Hepatic stellate cell (primary cell): ENCODE measurements at places on chromosomes 3 and 15.
A peak's percentile ranks its signal among the peaks of the same experiment; 100 is the strongest.

GRCh38 chr3:177574222-177574856, 377.1 kb upstream of the TBL1XR1 start:
- DNase-seq: peak; percentile 22

DNA sequence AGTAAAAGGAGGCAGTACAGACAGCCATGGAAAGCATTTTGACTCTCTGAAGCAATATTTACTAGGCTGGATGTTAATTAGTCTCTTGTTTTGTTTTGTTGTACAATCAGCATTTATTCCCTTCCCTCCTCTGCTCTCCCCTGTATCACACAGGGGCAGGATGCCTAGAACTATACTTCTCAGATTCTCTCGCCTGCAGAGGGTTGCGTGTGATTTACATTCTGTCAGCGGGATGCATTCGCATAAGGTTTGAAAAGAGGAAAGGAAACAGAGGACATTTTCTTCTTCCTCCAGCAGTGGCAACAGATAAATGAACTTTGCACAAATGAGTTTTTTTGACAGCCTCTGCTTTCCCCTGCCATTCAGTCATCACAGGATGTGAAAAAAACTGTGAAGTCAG, 188.3 kb downstream of the RSL24D1 start:
- no peak for DNase-seq

- no peak for DNase-seq
Observed at GRCh38 chr15:69117431-69117871, 43.0 kb upstream of the GLCE start.

DNA sequence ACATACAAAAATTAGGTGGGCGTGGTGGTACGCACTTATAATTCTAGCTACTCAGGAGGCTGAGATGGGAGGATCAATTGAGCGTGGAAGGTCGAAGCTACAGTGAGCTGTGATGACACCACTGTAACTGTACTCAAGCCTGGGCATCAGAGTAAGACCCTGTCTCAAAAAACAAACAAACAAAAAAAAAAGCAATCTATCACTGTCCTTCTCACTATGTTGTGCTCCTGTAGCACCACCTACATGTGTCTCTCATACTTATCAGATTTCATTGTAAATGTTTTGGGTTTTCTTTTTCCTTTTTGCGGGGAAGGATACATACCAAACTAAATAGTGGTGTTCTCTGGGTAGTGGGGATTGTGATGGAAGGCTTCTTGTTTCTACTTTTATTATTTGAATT, 14.8 kb downstream of the FANCD2 start:
- no peak for DNase-seq

GRCh38 chr3:120708408-120708807, 26.4 kb upstream of the HGD start:
- DNase-seq: no peak
